ENCODE measurements at places on chromosomes 4 and X. TPM values are rescaled to one million over a fixed set of nuclear protein-coding genes. Genes with fewer than 3 reads are reported as not detected.

Gene NLRP2B
- total RNA-seq, result not detected

Gene QDPR
- total RNA-seq, result 10.1 TPM

Gene FATE1
- total RNA-seq, result not detected

Gene GPR119
- not detected for total RNA-seq

Gene FHL1
- 104 TPM for total RNA-seq

Gene MSL3
- 31.4 TPM for total RNA-seq

Gene DUSP21
- not detected for total RNA-seq

Gene OPRPN
- not detected for total RNA-seq

Gene LUZP4
- total RNA-seq, result not detected

Gene FOXP3
- total RNA-seq, result not detected

Gene SMIM10
- total RNA-seq, result 10.7 TPM

Gene RASSF6
- total RNA-seq, result not detected

Gene SULT1B1
- not detected for total RNA-seq

GRCh38 chrX:11998944-11999343 is 139.3 kb upstream of the FRMPD4 start:
- DNase-seq, result no peak

- peak; percentile 26 for DNase-seq
Measured at GRCh38 chr4:110049951-110050925, 137.6 kb downstream of the EGF start.

- no peak for DNase-seq
Measured at GRCh38 chr4:150251752-150252190, 173.5 kb downstream of the DCLK2 start.

- DNase-seq, result no peak
Measured at GRCh38 chr4:184453365-184454160, 20.8 kb downstream of the IRF2 start.

- DNase-seq, result no peak
Measured at GRCh38 chrX:149487292-149487691, 17.8 kb downstream of the IDS start.

DNA sequence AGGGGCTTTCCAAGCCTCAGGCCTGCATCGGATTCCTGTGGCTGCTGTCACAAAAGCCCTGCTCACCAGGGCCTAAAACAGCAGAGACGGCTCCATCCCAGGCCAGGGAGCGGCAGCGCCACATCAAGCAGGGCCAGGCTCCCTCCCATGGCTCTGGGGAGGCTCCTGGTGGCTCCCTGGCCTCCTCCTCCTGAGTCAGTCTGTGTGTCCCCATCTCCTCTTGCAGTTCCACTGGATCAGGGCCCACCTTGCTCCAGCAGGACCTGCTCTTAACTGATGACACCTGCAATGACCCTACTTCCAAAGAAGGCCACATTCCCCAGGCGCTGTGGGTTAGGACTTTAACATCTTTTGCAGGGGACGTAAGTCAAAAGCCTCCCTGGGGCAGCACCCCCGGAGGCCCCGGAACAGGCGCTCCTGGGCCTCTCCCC is 51.9 kb downstream of the CPZ start:
- no peak for DNase-seq

DNA sequence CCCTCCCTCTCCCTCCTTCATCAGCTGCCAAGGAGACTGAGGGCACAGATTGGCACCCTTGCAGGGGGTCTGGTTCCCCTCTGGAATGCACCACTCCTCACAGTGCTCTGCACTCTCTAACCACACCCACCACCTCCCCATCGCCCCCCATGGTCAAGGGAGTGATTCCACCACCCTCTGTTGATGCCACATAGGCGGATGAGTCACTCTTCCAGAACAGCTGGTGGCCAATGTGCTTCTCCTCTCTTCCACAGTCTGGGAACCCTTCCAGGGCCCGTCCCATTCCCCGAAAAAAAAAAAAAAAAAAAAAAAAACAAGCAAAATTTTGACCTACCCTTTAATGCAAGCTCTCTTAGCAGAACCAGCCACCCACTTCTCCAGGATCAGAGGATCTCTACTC is 341.3 kb upstream of the KLF3 start:
- DNase-seq, result no peak

- no peak for DNase-seq
Measured at GRCh38 chr4:123941306-123941705, 544.7 kb downstream of the SPRY1 start.

- DNase-seq, result no peak
Measured at GRCh38 chr4:26404743-26405206, 84.0 kb downstream of the RBPJ start.

DNA sequence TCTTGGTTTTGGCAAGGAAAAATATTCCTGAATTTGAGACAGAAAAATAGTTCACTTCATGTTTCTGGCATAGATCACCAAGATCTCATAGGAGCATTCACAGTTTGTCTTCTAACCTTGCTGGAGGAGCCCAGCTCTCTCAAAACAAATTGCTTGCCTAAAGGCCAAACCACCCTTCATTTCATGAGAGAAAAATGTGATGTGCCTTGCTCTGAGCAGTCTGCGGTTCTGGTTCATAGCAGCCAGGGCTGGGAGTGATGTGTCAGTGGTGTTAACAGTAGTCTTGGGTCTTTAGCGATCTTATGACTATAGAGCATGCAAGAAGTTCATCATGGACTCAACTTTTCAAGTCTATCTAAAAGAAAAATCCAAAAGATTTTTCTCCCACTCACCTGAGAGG is 183.3 kb downstream of the DCLK2 start:
- DNase-seq, result no peak

- DNase-seq, result no peak
Measured at GRCh38 chr4:137711502-137711901, 179.2 kb upstream of the PCDH18 start.

GRCh38 chrX:42385730-42386129 is 392.2 kb downstream of the PPP1R2C start:
- DNase-seq, result no peak

DNA sequence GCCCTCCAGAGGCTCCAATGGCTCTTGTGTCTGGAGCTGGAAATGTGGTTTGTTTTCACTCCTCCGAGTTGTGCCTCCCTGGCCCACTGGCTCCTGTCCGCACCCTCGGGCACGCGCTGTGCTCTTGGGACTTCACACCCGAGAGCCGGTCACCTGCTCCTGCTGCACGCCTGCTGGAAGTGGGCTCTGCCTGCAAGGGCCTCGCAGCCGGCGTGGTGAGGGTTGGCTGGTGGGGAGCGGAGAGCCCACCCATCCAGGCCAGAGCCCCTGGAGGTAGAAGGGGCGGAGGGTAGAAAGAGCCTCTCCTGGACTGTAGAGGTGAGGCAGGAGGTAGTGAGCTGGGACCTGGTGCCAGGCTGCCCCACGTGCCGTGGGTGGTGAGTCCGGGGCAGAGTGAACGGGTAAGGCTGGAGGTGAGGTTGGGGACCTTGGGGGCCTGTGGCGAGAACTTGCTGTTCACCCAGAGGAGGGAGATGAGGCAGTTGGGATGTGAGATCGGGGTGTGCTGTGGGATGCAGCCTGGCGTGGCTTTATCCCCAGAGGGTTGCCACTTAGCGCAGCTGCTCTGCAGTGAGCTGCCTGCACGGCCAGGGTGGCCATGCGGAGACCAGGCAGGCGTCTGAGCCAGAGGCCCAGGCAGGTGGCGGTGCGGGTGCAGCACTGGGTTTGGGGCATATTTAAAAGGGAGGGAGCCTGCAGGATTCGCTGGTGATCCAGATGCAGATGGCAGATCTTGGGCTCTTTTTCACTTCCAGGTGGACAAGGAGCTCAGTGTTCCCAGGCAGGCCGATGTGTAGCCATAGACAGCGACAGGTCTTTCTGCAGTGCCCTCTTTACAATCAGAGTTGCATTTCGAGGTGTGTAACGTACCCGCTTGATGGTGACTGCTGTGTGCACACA is 48.8 kb downstream of the PCGF3 start:
- DNase-seq, result no peak

DNA sequence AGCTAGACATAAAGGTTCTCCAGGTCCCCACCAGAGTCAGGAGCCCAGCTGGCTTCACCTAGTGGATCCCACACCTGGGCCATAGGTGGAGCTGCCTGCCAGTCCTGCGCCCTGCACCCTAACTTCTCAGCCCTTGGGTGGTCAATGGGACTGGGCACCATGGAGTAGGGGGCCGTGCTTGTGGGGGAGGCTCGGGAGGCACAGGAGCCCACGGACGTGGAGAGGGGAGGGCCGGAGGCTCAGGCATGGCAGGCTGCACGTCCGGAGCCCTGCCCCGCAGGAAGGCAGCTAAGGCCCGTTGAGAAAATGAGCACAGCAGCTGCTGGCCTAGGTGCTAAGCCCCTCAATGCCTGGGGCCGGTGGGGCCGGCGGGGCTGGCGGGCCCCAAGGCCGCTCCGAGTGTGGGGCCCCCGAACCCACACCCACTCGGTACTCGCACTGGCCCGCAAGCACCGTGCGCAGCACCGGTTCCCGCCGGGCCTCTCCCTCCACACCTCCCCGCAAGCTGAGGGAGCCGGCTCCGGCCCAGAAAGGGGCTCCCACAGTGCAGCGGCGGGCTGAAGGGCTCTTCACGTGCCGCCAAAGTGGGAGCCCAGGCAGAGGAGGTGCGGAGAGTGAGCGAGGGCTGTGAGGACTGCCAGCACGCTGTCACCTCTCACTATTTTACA is 291.1 kb downstream of the KLHL4 start:
- no peak for DNase-seq

DNA sequence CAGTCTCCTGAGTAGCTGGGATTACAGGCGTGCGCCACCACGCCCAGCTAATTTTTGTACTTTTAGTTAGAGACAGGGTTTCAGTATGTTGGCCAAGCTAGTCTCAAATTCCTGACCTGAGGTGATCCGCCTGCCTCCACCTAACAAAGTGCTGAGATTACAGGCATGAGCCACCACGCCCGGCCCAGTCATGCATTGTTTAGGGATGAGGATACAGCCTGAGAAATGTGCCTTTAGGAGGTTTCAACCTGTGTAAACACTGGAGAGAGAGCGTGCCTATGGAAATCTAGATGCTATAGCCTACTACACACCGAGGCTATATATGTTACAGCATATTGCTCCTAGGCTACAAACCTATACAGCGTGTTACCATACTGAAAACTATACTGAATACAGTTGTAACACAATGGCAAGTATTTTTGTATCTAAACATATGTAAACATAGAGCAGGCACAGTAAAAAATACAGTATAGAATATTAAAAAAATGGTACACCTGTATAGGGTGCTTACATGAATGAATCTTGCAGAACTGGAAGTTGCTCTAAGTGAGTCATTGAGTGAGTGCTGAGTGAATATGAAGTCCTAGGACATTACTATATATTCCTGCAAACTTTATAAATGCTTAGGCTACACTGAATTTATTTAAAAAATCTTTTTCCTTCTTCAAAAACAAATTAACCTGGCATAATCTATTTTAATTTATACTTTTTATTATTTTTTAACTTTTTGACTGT is 588.2 kb upstream of the ADGRL3 start:
- DNase-seq, result no peak

GRCh38 chr4:16524911-16525554 is 298.8 kb upstream of the TAPT1 start:
- DNase-seq, result no peak
